ENCODE measurements at places on chromosomes 7 and 10. TPM values are rescaled to one million over a fixed set of nuclear protein-coding genes. Genes with fewer than 3 reads are reported as not detected.
A peak's percentile ranks its signal among the peaks of the same experiment; 100 is the strongest.

DNA sequence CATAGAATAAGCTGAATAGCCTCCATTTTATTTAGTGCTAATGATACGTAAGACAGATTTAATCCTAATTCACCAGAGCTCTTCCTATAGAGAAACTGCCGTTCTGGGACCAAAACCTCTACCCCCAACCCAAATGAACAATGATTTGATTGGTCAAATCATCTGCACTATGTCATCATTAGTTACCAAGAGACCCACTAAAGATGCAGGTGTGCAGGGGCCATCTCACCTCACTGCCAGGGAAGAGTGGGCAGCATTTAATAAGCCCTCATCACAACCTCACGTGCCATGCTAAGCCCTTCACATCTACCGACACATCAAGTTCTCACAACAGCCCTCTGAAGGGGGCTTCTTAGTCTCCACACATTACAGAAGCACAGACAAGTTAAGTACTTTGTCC, 87.0 kb downstream of the VIPR2 start:
- no peak for DNase-seq

Gene CYP26A1
- not detected for total RNA-seq

- no peak for DNase-seq
Measured at GRCh38 chr10:132271458-132272230, 36.1 kb downstream of the STK32C start.

- peak; percentile 83 for DNase-seq
Measured at GRCh38 chr10:72133517-72133916, 45.2 kb upstream of the SPOCK2 start.

Gene ANK3
- total RNA-seq: 1.8 TPM

- peak; percentile 84 for DNase-seq
Measured at GRCh38 chr7:38673795-38674194, 42.6 kb upstream of the AMPH start.

DNA sequence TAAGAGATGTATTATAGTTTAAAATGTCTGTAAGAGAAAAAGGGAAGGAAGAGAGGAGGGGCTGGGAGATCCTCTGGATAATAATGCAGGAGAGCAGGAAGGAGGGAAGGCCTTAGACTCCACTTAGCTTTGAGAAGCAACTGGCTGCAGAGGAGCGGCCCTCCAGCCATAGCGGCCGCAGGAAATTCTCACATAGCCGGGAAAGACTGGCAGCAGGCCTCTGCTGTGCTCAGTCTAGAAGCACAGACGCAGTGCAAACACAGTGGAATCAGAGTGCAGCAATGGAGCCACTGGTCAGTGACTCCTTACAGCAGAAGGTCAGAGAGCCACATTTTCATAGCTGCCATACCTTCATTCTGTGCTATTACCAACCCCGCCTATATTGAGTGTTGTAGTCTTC, 153.3 kb downstream of the VWC2 start:
- DNase-seq: no peak

- no peak for DNase-seq
Measured at GRCh38 chr7:98810153-98810802, 59.5 kb downstream of the TMEM130 start.

All from IMR-90 (cell line).